ENCODE measurements at places on chromosomes 2 and 18. TPM values are rescaled to one million over a fixed set of nuclear protein-coding genes. Genes with fewer than 3 reads are reported as not detected.

- H3K36me3 ChIP-seq: no peaks in the 10 kb centered on the region
- H3K27ac ChIP-seq: no peak overlapping the region
- no peaks in the 10 kb centered on the region for H3K4me1 ChIP-seq
- DNase-seq: no peak
- H3K4me3 ChIP-seq: no peak overlapping the region
Observed at GRCh38 chr2:168255103-168255502, 7.7 kb upstream of the STK39 start.

- no peaks in the 10 kb centered on the region for H3K4me1 ChIP-seq
- H3K27ac ChIP-seq: no peak overlapping the region
- DNase-seq: no peak
- H3K4me3 ChIP-seq: no peak overlapping the region
- H3K36me3 ChIP-seq: no peaks in the 10 kb centered on the region
Observed at GRCh38 chr2:165141601-165142354, 62.1 kb downstream of the SCN3A start.

DNA sequence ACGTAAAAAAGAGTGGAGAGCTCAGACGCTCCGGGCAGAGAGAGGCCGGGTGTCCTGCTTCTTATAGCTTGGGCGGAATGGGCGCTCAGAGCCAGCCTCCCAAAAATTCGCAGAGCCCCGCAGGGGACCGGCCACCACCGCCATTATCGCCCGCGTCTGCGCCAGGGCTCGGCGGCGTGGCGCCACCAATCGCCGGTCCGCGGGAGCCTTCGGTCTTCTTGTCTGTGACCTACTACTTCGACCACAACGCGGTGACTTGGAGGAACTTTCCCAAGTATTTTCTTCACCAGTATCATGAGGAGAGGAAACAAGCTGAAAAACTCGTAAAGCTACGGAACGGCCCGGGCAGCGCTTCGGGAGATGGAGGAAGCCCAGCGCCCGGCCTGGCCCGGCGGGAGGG is 1138.1 kb upstream of the CHAC2 start:
- no peak for DNase-seq
- no peak overlapping the region for H3K27ac ChIP-seq
- H3K27me3 ChIP-seq: no peaks in the 10 kb centered on the region
- H3K4me1 ChIP-seq: no peaks in the 10 kb centered on the region

The IGFBP2 gene
- 32.5 TPM for total RNA-seq

DNA sequence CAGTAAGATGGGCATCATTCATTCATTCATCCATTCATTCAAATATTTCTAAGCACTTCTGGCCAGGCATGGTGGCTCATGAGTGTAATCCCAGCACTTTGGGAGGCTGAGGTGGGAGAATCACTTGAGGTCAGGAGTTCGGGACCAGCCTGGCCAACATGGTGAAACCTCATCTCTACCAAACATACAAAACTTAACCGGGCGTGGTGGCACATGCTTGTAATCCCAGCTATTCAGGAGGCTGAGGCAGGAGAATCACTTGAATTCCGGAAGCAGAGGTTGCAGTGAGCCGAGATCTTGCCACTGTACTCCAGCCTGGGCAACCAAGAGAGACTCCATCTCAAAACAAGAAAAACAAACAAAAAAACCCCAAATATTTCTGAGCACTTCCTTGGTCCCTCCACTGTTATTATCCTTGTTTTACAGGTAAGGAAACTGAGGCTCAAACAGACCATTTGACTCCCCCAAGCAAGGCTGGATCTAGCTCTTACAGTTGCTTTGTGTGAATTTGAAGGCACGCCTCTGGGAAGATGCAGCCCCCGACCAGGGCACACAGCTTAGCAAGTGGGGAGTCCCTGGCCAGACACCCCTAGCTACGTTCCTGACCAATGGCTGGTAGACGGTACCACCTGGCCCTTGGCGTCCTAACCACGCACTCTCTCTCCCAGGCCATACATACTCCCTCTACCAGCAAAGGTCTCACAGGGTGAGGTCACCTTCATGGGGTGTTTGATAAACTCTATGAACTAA is 50.6 kb upstream of the ODC1 start:
- no peaks in the 10 kb centered on the region for H3K36me3 ChIP-seq
- H3K27me3 ChIP-seq: peaks cover 20% of the 10 kb centered on the region
- peaks cover 1% of the 10 kb centered on the region for H3K4me1 ChIP-seq
- no peak for DNase-seq

The AOX1 gene
- total RNA-seq: not detected

The KDSR gene
- total RNA-seq: 76.1 TPM

DNA sequence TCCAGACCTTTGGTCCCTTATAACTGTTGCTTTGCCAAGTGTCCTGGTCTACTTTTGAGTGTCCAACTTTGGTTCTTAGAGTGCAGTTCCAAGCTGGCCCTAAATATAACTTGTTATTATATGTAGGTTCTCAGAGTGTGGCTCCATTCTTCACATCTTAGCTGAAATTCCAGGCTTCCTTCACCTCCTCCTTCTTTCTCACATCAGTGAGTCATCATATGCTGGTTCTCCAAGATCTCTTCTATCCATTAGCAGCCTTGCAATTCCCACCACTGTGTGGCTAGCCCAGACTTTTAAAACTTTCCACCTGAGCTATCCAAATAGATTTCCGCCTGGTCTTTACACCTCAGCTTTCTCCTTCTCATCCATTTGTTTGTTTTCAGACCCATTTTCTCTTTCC is 12.6 kb upstream of the CXCR4 start:
- H3K4me1 ChIP-seq: peaks cover 70% of the 10 kb centered on the region
- no peak for DNase-seq
- no peaks in the 10 kb centered on the region for H3K36me3 ChIP-seq

GRCh38 chr2:85053802-85054201 is 79.4 kb upstream of the TCF7L1 start:
- H3K36me3 ChIP-seq: peaks cover 57% of the 10 kb centered on the region
- H3K4me1 ChIP-seq: peaks cover 36% of the 10 kb centered on the region
- DNase-seq: no peak
- no peaks in the 10 kb centered on the region for H3K27me3 ChIP-seq
- H3K27ac ChIP-seq: no peak overlapping the region
